ENCODE measurements at places on chromosomes 16 and 17.
A peak's percentile ranks its signal among the peaks of the same experiment; 100 is the strongest.

DNA sequence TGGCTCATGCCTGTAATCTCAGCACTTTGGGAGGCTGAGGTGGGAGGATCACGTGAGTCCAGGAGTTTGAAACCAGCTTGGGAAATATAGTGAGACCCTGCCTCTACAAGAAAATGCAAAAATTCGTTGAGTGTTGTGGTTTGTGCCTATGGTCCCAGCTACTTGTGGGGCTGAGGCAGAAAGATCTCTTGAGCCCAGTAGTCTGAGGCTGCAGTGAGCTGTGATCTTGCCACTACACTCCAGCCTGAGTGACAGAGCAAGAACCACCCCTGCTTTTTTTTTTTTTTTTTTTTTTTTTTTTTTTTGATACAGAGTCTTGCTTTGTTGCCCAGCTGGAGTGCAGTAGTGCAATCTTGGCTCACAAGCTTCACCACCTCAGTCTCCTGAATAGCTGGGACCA lies 34.0 kb downstream of the ITGB3 start:
- DNase-seq = no peak

DNA sequence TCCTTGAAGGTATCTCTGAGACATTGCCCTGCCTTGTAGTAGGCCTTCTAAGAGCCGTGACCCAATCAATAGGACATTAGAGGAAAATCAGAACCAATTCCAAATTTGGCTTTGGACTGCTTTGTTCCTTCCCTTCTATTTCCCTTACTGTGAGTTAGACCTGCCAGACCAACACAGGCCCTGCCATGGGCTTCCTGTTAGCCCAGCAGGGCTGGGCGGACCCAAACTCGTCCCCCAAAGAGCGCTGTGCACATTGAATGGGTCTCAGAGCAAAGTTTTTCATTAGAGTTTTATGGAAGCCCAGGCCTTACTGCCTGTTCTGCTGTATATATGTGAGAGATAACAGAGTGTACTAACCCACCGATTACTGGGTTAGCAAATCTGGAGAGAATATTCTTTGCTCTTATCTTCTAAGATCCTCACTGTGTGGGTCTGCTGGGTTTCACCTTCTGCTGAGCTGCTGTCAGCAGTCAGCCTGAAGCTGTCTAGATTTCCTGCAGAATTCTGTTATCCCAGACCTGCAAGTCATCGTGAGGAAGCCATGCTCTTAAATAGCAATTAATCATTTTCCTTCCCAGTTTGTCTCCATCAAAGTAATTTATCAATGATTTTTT lies 5.7 kb downstream of the ARHGAP44 start:
- no peak for DNase-seq

- no peak for DNase-seq
These were observed 125.4 kb upstream of the CHMP6 start for GRCh38 chr17:80866050-80866793.

GRCh38 chr17:73430848-73431247 lies 119.0 kb upstream of the CDC42EP4 start:
- no peak for DNase-seq

DNA sequence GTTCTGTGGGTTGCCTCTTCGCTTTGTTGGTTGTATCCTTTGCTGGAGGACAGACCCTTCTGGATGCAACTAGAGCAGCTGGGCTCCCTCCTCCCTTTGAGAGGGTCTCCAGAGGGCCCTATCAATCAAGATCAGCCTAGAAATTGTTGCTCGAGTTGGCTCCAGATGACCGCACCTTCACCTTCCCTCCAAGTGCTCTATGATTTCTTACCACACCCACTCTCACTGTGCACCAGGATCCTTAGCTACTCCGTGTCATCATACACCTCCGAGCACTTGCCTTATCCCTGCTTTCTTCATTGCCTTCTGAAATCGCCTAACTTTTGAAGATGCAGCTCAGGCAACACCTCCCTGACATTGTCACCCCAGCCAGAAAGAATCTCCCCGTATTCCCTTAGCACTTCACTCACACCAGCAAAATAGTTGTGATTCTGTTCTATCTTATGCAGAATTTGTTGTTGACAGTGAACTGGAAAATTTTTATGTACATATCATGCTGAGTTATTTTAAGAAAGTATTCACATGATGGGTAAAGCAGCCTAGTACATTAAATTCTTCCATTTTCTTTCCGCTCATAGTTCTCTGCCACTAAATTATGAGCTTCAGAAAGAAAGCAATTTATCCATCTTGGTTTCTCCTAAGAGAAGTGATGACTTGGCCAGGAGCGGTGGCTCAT lies 52.9 kb downstream of the ABAT start:
- DNase-seq = no peak

- DNase-seq = no peak
These were observed 23.2 kb downstream of the CMIP start for GRCh38 chr16:81467815-81468214.

DNA sequence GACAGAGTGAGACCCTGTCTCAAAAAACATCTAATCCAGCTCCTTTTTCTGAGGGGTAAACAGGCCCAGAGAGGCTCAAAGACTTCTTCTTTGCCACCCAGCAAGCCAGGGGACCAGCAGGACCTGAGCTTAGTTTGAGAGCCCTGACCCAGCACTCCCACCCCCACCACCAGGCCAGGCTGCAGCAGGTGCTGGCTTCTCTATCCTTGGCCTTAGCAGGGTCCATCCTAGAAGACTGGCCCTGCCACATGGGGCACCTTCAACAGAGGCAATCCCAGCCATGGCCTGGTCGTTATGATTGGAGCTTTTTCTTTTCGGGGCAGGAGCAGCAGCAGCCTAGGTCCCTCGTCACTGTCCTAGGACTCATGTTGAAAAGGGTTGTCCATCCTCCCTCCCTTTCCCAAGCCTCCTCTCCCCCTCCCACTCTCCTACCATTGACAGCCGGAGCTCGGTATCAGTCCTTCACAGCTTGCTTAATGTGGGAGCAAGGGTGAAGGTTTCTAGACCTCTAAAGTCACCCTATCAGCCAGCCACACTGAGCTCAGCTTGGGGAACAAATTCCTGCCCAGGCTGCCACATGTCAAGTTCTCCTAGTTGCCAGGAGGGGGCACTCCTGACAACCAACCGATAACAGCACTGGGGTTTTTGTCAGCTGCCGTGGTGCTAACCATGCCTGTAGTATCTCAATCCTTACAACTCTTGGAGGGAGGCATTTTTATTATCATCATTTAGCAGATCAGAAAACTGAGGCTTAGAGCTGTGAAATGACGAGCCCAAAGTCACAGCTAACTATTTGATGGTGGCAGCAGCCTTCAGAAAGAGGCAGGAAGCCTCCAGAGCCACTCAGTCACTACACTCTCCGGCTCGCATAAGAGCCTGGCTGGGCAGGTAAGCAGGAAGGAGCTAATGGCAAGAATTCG lies 11.2 kb downstream of the MRPL27 start:
- DNase-seq = no peak

DNA sequence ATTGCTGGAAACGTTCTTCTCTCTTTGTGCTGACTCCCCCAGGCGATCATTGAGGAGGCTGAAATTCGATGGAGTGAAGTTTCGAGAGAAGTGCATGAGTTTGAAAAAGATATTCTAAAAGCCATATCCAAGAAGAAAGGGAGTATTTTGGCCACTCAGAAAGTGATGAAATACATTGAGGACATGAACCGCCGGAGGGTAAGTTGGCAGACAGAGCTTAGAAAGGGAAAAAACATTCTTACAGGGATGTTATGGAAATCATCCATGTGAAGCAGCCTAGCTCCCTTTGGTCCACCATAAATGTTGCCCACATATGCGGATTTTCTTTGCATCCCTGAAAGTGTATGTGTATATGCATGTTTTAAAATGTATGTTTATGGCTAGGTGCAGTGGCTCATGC lies 36.5 kb downstream of the PRSS54 start:
- no peak for DNase-seq

- no peak for DNase-seq
These were observed 260.8 kb upstream of the PSMD7 start for GRCh38 chr16:74035816-74036215.

GRCh38 chr16:88768071-88768783 lies 16.8 kb downstream of the PIEZO1 start:
- DNase-seq = no peak

GRCh38 chr17:17823433-17824118 lies 13.2 kb downstream of the SREBF1 start:
- peak; percentile 41 for DNase-seq

GRCh38 chr17:34756637-34757021 lies 177.2 kb downstream of the TMEM132E start:
- no peak for DNase-seq

GRCh38 chr16:79928142-79928873 lies 327.8 kb upstream of the MAF start:
- no peak for DNase-seq

GRCh38 chr16:24954137-24954536 lies 61.0 kb downstream of the ARHGAP17 start:
- DNase-seq = no peak

DNA sequence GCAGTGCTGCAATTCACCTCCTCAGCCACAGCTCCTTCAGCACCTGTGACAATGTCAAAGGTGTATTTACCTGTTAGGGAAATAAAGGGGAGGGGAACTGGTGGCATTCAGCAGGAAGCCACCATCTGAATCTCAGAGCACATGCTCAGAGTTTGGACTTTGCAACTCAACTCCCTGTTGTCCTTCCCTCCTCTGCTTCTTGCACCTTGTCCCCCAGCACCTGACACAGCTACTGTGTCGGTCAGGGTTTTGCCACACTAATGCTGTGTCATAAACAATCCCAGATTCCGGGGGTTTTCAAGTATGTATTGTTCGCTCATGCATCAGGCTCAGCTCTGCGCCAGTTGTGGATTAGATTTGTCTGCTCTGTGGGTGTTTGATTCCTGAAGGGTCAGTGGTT lies 43.7 kb downstream of the HSBP1 start:
- no peak for DNase-seq

- DNase-seq = no peak
These were observed 83.6 kb downstream of the RGS9 start for GRCh38 chr17:65220732-65221131.

- DNase-seq = no peak
These were observed 6.0 kb downstream of the HELZ start for GRCh38 chr17:67238991-67239390.

GRCh38 chr16:85206472-85207356 lies 94.4 kb upstream of the CIBAR2 start:
- no peak for DNase-seq

GRCh38 chr17:233473-233941 lies 52.1 kb upstream of the DOC2B start:
- no peak for DNase-seq

DNA sequence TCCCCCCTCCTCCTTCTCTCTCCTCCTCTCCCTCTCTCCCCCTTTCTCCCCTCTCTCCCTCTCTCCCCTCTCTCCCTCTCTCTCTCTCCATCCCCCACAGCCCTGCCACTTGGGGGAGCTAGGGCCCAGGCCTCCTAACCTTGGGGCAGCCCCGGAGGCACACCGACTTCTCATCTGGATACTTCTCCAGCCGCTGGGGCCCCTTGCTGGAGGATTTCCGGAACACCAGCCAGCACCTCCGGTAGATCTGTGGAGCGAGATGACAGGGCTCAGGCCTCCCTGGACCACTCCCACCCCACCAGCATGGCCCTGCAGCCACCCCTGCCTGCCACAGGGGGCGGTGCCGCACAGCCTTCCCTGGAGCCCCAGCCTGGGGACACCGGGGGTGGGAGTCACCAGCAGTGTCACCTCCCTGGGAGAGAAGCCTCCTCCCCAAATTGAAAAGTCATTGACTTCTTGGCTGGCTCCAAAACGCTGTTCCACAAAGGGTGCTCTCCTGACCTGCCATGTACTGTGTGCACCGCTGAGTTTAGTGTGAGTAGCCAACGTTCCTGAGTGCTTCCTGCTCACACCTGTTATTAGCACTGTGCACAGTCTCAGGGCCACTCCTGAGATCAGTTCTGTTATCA lies 10.5 kb downstream of the DOK4 start:
- no peak for DNase-seq

- no peak for DNase-seq
These were observed 2.6 kb downstream of the RABEP1 start for GRCh38 chr17:5284681-5285080.

GRCh38 chr17:31584438-31585279 lies 193.2 kb downstream of the RAB11FIP4 start:
- no peak for DNase-seq

DNA sequence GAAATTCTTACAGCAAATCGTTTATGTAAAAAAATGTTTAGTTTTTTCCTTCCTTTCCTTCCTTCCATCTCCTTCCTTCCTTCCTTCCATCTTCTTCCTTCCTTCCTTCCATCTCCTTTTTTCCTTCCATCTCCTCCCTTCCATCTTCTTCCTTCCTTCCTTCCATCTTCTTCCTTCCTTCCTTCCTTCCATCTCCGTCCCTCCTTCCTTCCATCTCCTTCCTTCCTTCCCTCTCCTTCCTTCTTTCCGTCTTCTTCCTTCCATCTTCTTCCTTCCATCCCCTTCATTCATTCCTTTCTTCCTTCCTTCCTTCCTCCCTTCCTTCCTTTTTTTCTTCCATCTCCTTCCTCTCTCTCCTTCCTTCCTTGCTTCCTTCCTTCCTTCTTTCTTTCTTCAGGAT lies 22.7 kb downstream of the MYOCD start:
- DNase-seq = no peak

- DNase-seq = peak; percentile 76
These were observed 1.7 kb downstream of the MAP2K3 start for GRCh38 chr17:21286066-21286770.

- DNase-seq = no peak
These were observed 32.7 kb downstream of the LITAF start for GRCh38 chr16:11554053-11554452.

- DNase-seq = no peak
These were observed 593.8 kb upstream of the GOT2 start for GRCh38 chr16:59327894-59328293.

DNA sequence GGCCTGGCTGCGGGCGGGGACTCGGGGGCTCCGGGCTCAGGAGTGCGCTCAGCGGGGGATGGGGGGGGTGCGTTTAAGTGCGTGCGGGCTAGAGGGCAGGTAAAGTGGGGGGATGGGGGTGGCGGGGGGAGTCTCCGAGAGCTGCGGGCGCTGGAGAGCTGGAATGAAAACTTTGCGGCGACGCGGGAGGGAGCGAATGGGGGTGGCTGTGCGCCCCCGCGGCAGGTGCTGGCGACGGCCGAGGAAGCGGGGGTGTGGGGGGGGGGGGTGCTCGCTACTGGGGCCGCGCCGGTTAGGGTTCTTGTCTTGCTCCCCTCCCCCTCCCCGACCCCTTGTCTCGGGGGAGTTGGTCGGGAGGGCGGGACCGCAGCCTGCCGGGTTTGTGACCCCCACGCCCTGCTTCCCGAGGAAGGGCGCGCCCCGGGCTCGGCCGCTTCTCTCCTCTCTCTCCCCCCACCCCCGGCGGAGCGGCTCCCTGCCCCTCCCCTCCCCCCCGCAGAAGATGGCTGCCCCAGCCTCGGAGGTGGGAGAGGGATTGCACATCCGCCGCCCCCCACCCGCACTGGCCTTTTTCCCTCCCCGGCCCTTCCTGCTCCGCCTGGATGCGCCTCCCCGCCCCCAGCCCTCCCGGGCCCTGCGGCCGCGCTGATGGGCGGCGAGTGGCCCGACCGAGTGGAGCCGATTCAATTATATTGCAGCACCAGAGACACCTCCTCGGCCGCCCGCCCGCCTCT lies 649 bp downstream of the GSE1 start:
- DNase-seq = no peak

GRCh38 chr17:38745545-38745944 lies 2.6 kb downstream of the PCGF2 start:
- no peak for DNase-seq

Measured in GOT3 (cell line).